ENCODE measurements at places on chromosomes 1 and 21.

DNA sequence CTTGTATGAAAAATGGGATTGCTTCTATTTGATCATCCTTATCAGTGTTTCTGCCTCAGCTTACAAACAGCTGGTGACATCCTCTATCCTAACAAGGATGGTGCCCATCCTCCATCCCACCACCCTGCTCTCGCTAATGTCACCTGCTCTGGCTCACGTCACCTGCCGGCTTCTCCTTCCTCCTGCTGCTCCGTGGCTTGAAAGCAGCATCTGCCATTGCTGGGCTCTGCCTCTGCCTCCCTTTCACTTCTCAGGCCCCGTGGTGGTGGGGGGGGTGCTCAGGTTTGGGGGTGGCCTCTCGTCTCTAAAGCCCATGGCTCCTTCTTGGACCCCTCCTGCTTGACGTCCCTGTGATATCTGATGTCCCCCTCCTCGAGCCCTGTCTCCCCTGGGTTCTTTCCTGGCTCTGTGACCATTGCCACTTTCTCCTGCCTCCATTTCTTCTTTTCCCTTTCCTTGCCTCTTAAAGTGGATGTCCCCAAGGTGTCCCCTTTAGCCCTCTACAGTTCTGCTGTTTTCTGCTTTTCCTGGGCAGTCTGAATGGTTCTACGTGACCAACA is 135.5 kb upstream of the ERRFI1 start:
- no peak for DNase-seq

DNA sequence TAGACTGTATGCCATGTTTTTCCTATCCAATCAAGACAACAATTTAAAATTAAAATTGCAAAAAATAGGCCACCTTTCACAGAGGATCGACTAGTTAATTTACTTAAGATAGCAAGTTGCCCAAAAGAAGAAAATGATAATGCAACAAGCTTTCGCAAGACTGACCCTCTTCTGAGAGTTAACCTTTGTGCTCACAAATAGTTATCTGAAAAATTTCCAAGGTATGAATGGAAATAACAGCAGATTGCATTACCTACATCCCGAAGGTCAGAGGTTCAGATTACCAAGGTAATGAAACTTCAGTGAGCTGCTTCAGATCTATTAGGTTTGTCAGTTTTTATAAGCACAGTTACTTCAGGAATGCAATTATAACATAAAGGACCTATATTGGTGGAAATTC is 298.0 kb downstream of the KCTD3 start:
- no peak for DNase-seq

GRCh38 chr1:159786966-159787365 is 6.2 kb downstream of the DUSP23 start:
- DNase-seq: no peak

DNA sequence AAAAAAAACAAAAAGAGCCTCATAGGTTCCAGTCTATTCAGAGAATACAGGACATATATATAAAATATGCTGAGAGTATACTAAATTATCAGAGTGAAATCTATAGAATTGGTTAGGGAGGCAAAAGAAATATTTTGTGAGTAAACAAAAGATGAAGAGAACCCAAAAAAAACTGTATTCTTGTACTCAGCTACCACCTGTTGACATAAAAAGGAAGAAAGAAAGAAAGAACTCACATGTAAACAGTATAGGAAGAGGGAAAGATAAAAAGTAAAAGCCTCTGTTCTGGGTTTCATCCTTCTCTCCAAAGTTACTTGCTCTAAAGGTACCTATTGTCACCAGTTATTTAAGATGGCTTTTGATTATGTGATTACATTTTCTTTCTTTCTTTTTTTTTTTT is 9.9 kb upstream of the BNIPL start:
- no peak for DNase-seq

GRCh38 chr1:47656719-47657685 is 219.2 kb downstream of the FOXD2 start:
- DNase-seq: no peak

GRCh38 chr1:6221210-6221784 is 14.5 kb downstream of the ICMT start:
- no peak for DNase-seq

DNA sequence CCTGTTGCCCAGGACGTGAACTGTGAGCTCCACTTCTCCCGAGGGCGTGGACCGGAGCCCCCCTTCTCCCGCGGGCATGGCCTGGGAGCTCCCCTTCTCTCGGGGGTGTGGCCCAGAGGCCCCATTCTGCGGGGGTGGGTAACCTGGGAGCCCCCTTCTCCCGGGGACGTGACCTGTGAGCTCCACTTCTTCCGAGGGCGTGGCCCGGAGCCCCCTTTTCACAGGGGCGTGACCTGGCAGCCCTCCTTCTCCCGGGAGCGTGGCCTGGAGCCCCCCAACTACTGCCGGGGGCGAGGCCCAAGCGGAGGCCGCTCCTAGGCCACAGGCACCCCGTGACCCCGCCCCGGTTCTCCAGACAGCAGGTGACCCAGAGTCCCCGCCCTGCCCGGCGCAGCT is 320 bp downstream of the C1orf174 start:
- no peak for DNase-seq

GRCh38 chr1:72745413-72745812 is 463.1 kb upstream of the NEGR1 start:
- DNase-seq: no peak

GRCh38 chr21:17003258-17003615 is 509.6 kb upstream of the CXADR start:
- no peak for DNase-seq

GRCh38 chr1:27257155-27257554 is 22.7 kb downstream of the WDTC1 start:
- DNase-seq: no peak

DNA sequence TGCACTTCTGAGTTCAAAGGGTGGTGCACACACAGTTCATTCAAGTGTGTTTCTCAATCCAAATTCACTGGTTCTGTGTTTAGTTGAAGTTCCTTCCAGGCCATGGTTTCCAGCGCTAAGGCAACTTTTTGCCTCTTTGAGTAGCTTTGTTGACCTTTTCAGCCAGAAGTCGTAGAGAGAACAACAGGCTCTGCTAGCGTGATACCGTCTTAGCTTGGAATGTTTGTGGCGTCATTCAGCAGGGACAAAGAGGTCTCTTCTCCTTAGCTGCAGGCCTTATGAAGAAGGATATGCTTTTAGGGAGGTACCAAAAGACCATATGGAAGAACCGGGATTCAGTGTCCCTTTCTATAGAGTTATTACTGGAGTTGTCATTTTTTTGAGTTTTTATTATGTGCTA is 65.7 kb downstream of the CNIH3 start:
- no peak for DNase-seq

GRCh38 chr1:86052948-86053698 is 103.4 kb downstream of the COL24A1 start:
- no peak for DNase-seq

DNA sequence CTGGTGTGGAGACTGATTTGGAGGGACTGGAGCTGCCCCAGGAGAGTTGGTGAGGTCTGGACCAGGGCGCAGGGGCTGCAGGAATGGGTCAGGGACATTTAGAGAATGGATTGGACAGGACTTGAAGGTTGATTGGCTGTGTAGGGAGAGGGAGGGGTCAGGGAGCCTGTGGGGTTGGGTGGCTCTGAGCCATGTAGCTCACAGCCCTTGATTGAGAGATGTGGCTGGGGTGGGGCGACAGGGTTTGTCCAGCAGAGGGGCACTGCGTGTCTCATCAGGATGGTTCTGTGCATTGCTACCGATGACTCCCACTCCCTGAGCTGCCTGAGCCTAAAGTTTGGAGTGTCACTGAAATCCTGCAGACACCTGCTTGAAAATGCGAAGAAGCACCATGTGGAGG is 12.1 kb downstream of the AZIN2 start:
- no peak for DNase-seq
